ENCODE measurements at places on chromosomes 1 and 21. TPM values are rescaled to one million over a fixed set of nuclear protein-coding genes. Genes with fewer than 3 reads are reported as not detected.

DNA sequence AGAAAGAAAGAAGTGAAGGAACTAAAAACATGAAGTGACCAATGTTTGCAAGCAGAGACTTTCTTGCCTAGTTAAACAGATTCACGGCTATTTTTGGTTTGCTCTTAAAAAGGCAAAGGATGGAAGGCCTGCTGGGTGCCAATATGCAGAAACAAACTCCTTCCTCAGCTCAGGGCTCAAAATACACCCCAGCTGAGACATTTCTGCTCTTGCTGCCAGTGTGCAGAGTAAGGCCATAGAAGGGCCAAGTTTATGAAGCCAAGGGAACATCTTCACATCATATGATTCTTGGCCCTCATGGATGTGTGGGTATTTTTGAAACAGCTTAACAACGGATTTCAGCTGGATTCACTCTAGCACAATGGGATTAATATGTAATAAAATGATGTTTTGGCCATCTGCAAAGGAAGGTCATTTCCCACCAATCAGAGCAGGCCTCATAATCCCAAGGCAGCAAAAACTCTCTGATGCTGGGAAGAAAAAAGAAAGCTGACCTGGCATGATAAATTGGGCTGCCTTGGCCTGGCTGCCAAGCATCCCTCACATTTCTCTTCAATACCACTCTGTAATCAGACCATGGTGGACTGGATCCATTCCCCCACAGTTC lies 70.7 kb downstream of the CAPZB start:
- peak; percentile 87 for DNase-seq

DNA sequence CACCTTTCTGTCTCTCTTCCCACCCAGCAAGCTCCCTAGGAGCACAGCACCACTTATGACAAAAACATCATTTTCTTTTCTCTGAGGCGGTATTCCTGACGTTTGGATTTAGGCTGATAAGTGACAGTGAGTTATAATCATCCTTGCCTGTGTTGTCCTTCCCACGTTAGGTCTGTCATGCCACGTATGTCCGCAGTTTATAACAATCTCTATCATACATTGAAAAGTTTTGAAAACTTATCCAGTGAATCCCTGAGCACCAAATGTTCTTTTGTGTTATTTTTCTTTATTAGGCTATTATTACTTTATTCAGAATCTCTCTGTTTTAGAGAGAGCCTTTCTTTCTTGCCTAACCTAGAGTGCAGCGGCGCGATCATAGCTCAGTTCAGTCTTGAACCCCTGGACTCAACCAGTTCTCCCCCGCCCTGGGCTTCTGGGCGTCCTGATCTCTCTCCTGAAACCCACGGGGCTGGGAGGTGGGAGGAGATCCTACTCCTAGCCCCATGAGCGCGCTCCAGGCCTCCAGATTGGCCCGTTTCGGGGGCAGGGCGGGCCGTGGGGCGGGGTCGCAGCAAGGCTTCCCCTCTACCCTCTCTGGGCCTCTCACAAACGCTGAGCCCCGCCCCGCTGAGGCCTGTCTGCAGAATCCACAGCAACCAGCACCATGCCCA lies at the start of gene GSTM2:
Gene GSTM2, plus strand, starts transcription at position 606 of the 671 bp plus-strand sequence. Its CDS starts 59 bp downstream, at position 665.
- peak; percentile 77 for DNase-seq

ADCY10 gene
- 0.09 TPM for total RNA-seq

S100A2 gene
- total RNA-seq: 3.3 TPM

All from fibroblast of the aortic adventitia (primary cell).